ENCODE measurements at places on chromosomes 3 and 15.

GRCh38 chr15:22944651-22945050 is 35.5 kb downstream of the CYFIP1 start:
- no peak for DNase-seq

DNA sequence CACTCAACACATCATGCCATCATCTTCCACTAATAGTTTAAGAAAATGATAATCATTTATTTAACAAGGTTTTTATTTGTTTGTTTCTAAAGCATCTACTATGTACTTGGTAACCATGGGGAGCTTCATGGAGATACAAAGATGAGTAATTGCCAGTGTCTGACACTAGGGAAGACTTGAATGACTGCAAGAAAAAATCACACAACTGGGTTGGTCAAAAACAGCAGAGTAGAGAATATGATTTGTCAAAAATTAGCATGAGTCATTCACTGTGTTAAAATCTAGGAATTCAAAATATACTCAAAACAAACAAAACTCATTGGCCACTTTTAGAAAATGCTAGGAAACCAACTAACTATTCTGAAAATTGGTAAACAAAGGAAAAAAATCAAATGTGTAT is 6.3 kb downstream of the BNC1 start:
- DNase-seq = no peak

GRCh38 chr3:21372316-21372715 is 378.7 kb downstream of the ZNF385D start:
- DNase-seq = no peak

GRCh38 chr3:76969996-76970615 is 69.8 kb upstream of the ROBO2 start:
- no peak for DNase-seq

DNA sequence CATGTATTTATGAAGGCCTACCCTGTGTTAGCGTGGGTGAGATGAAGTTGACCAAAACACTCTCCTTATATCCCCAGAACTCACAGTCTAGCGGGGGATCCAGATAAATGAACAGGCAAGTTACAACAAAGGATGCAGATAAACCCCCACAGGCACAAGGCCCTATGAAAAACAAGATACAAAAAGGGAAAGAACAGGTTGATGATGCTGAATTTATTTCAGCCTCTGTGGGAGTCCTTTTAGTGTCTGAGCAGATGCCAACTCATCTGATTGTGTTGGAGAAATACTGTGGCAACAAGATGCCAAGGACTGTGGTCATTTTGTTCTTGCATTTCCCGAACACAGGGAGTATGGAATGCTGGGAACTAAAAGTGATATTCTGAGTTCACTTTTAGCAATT is 300.0 kb downstream of the CHST2 start:
- no peak for DNase-seq
